Activated B cell treated with CpG ODN at 0.5 μM for 24 hours (primary cell): ENCODE measurements at places on chromosomes 1 and 21. TPM values are rescaled to one million over a fixed set of nuclear protein-coding genes. Genes with fewer than 3 reads are reported as not detected.

DNA sequence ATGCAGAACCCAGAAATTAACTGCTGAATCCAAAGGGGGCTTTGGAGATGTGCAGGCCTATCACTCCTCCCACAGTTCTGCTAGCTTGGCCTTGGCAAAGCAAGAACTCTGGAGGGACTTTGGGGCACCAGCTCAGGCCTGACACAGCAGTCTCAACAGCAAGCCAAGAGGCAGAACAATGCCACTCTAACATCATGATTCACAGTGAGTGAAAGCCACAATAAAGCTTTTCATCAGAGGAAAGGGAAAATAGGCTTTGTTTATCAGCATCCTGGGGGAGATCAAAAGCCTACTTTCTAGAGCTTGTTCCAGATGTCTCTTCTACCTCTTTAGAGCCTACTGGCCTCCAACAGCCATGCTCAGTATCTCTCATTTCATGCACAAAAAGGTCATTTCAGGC lies 283.4 kb downstream of the KCNH1 start:
- H3K36me3 ChIP-seq = no peaks in the 10 kb centered on the region
- no peak overlapping the region for H3K27ac ChIP-seq
- H3K4me1 ChIP-seq = no peaks in the 10 kb centered on the region
- no peaks in the 10 kb centered on the region for H3K27me3 ChIP-seq
- DNase-seq = no peak

GRCh38 chr1:25255706-25256577 lies 8.7 kb upstream of the RSRP1 start:
- no peak overlapping the region for H3K4me3 ChIP-seq
- H3K27ac ChIP-seq = no peak overlapping the region
- no peak for DNase-seq

GRCh38 chr1:3902571-3903091 lies 2.6 kb upstream of the C1orf174 start:
- no peaks in the 10 kb centered on the region for H3K27me3 ChIP-seq
- H3K4me1 ChIP-seq = peaks cover 18% of the 10 kb centered on the region
- no peak overlapping the region for H3K4me3 ChIP-seq
- peaks cover 16% of the 10 kb centered on the region for H3K36me3 ChIP-seq
- H3K27ac ChIP-seq = no peak overlapping the region
- no peak for DNase-seq

DNA sequence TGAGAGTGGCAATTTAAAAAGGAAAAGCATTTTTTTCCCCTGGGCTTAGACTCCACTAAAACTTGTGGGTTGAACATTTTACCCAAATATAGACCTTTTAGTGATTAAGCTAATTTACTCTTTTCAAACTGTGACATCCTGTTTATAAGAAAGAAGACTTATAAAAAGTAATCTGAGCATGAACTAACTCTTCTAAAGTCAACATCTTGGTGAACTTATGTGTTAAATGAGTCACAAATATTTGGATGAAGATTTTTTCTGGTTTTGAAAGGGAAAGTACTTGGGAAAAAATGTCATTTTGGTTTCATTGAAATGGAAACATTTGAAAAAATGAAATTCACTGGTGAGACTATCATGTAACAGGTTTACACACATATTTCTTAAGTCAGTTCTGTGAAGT lies 109.8 kb downstream of the KCNK2 start:
- no peak for DNase-seq
- no peaks in the 10 kb centered on the region for H3K27me3 ChIP-seq
- no peaks in the 10 kb centered on the region for H3K36me3 ChIP-seq
- H3K27ac ChIP-seq = no peak overlapping the region
- H3K4me1 ChIP-seq = no peaks in the 10 kb centered on the region

GRCh38 chr1:101316799-101317198 lies 80.0 kb downstream of the S1PR1 start:
- H3K4me3 ChIP-seq = no peak overlapping the region
- H3K27me3 ChIP-seq = no peaks in the 10 kb centered on the region
- no peak overlapping the region for H3K27ac ChIP-seq
- DNase-seq = no peak
- H3K36me3 ChIP-seq = no peaks in the 10 kb centered on the region
- peaks cover 35% of the 10 kb centered on the region for H3K4me1 ChIP-seq

DNA sequence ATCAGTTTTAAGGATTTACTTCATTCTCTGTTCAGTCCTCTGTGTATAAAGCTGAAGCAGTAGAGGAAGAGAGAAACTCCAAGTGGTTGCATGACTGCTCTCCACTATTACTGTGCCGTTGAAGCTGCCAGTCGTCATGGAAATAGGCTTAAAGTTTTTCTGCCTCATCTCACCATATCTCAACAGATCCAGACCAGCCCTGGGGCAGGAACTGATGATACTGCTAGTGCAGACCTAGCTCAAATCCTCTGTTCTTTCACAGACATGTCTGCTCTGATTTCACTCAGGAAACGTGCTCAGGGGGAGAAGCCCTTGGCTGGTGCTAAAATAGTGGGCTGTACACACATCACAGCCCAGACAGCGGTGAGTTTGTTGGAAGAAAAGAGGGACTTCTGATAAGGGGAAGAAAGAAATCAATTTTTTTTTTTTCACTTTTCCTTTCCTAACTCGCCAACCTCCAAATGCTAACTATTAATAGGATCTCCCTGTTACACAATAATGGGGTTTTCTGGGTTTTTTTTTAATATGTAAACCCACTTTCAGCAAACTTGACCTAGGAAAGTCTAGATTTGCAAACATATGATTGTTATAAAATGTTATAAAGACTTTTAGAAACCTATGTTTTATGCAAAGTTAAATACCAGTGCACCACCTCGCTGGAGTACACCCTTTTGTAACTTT lies 22.2 kb upstream of the STRIP1 start:
- H3K4me3 ChIP-seq = peak overlapping the region; percentile 75
- peaks cover 37% of the 10 kb centered on the region for H3K4me1 ChIP-seq
- peak; percentile 36 for DNase-seq
- H3K27ac ChIP-seq = peak overlapping the region; percentile 99
- no peaks in the 10 kb centered on the region for H3K27me3 ChIP-seq

DNA sequence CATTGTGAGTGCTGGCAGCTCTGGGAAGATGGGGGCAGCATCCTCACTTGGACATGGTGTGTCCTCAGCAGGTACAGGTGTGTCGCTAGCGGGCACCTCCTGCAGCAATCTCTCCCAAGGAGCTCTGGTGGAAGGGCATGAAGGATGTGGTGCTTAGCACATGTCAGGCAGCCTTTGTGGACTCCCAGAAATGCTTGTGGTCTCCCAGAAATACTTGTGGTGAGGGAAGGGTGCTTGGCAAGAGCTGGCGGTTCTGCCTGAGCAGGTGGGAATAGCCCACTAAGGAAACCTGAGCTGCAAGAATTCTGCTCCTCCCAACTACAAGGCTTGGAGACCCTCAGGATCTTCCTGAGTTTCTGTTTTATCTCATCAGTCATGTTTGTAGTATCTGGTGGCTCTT lies 371.6 kb downstream of the PRDM2 start:
- H3K27ac ChIP-seq = no peak overlapping the region
- no peak for DNase-seq
- H3K4me1 ChIP-seq = no peaks in the 10 kb centered on the region
- no peaks in the 10 kb centered on the region for H3K36me3 ChIP-seq
- no peaks in the 10 kb centered on the region for H3K27me3 ChIP-seq
- H3K4me3 ChIP-seq = no peak overlapping the region

DNA sequence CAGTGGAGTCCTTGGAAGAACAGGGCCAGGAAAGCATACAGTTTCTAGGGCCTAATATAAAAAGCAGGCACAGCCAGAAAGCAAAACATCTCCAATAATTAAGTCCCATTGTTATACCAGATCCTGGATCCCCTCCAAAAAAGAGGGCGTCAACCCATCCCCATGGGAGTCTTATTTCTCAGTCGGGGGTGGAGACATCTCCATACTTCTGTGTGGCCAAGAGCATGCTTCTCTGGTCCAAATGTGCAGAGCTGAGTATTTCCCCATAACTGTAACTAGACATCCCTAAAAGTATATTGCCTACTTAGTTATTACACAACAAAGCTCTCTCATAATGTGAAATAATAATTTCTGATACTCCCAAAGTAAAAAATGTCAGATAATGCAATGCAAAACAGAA lies 104.2 kb upstream of the SOX13 start:
- DNase-seq = no peak
- H3K27ac ChIP-seq = no peak overlapping the region
- no peaks in the 10 kb centered on the region for H3K27me3 ChIP-seq
- no peak overlapping the region for H3K4me3 ChIP-seq
- H3K4me1 ChIP-seq = no peaks in the 10 kb centered on the region
- no peaks in the 10 kb centered on the region for H3K36me3 ChIP-seq

GRCh38 chr1:35574655-35575415 lies 1.7 kb downstream of the TFAP2E start:
- no peaks in the 10 kb centered on the region for H3K36me3 ChIP-seq
- no peak for DNase-seq
- peaks cover 23% of the 10 kb centered on the region for H3K27me3 ChIP-seq
- peaks cover 27% of the 10 kb centered on the region for H3K4me1 ChIP-seq

DNA sequence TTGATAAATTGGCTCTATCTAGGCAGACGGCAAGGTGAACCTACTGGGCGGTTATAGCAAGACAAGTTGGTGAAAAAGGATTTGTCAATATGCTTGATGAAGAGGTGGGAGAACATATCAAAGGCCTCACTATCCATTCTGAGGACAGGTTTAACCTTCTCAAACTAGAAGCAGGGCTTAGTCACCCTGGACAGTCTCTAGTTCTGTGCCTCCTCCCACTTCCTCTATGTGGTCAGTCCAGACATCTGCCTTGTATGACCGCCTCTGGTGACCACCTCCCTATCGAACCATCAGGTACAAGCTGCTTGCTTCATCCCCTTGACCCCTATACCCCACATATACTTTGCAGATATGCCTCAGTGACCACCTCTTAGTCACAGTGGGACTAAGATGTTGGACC lies 2.3 kb upstream of the SCYL3 start:
- no peak overlapping the region for H3K4me3 ChIP-seq
- H3K36me3 ChIP-seq = peaks cover 7% of the 10 kb centered on the region
- DNase-seq = no peak
- peaks cover 4% of the 10 kb centered on the region for H3K27me3 ChIP-seq

- H3K27ac ChIP-seq = no peak overlapping the region
- H3K27me3 ChIP-seq = peaks cover 11% of the 10 kb centered on the region
- H3K36me3 ChIP-seq = no peaks in the 10 kb centered on the region
- H3K4me1 ChIP-seq = no peaks in the 10 kb centered on the region
- no peak for DNase-seq
- H3K4me3 ChIP-seq = no peak overlapping the region
These were observed 104.6 kb downstream of the LAMC2 start for GRCh38 chr1:183290628-183291027.

GRCh38 chr1:59136541-59137275 lies 160.2 kb upstream of the FGGY start:
- peaks cover 37% of the 10 kb centered on the region for H3K4me1 ChIP-seq
- H3K4me3 ChIP-seq = no peak overlapping the region
- no peak overlapping the region for H3K27ac ChIP-seq
- no peaks in the 10 kb centered on the region for H3K27me3 ChIP-seq
- no peaks in the 10 kb centered on the region for H3K36me3 ChIP-seq

DNA sequence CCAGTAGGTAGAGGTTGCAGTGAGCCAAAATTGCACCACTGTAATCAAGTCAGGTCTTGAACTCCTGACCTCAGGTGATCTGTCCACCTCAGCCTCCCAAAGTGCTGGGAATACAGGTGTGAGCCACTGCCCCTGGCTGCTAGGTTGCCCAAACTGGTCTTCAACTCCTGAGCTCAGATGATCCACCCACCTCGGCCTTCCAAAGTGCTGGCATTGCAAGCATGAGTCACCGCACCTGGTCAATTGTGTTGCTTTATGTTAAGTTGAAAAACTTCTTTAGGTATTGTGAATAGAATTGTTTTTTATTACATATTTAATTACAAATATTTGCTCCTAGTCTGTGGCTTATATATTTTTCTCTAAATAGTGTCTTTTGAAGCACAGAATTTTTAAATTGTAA lies 80.5 kb downstream of the PRKAB2 start:
- peaks cover 11% of the 10 kb centered on the region for H3K27me3 ChIP-seq

GRCh38 chr1:23389837-23390321 lies 20.2 kb upstream of the ZNF436 start:
- H3K36me3 ChIP-seq = no peaks in the 10 kb centered on the region
- no peak for DNase-seq
- no peak overlapping the region for H3K27ac ChIP-seq

DNA sequence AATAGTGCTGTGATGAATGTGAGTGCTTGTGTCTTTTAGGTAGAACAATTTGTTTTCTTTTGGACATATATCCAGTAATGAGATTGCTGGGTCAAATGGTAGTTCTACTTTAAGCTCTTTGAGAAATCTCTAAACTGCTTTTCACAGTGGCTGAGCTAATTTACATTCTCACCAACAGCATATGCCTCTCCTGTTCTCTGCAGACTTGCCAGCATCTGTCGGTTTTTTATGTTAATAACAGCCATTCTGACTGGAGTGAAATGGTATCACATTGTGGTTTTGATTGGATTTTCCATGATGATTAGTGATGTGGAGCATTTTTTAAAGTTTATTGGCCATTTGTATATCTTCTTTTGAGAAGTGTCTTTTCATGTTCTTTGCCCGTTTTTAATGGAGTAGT lies 647.3 kb upstream of the ADAMTS5 start:
- H3K27ac ChIP-seq = no peak overlapping the region
- no peak overlapping the region for H3K4me3 ChIP-seq
- H3K27me3 ChIP-seq = no peaks in the 10 kb centered on the region
- H3K4me1 ChIP-seq = no peaks in the 10 kb centered on the region

DNA sequence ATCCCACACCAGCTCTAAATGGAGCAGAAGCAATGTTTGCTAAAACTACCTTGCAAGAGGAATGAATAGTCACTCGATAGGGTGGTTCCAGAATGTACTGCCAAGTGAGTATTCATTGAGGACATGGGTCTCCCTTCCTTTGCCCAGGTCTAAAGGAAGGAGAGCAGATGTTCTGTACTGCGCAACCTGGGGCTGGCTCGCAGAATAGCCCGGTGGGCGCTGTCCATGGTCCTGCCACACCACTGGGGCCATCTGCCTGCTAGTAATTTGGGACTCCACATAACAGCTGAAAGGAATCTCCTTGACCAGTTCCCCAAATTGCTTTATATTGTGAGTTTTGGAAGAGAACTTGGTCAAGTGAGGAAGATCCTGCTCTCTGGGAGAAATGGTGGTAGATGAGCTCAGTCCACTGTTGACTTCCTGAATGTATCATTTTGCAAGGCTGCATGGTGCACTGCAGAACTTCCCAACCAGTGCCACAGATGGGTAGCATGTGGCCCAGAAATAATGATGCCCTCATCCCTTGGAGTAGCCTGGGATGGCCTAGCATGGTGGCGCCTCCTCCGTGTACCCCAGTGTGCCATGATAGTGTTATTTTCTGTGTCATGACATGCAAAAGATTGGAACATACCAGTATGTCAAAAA lies 5.7 kb downstream of the SLC6A17 start:
- no peak overlapping the region for H3K27ac ChIP-seq
- H3K4me3 ChIP-seq = no peak overlapping the region
- peaks cover 64% of the 10 kb centered on the region for H3K27me3 ChIP-seq

- peak overlapping the region; percentile 44 for H3K4me3 ChIP-seq
- peaks cover 30% of the 10 kb centered on the region for H3K4me1 ChIP-seq
- peaks cover 49% of the 10 kb centered on the region for H3K36me3 ChIP-seq
- H3K27me3 ChIP-seq = no peaks in the 10 kb centered on the region
- DNase-seq = no peak
- H3K27ac ChIP-seq = no peak overlapping the region
These were observed 1.8 kb downstream of the MRPS21 start for GRCh38 chr1:150295476-150295875.

Gene ADCY10
- 0.20 and 0.24 TPM in 2 replicates for total RNA-seq

Gene DISC1
- 2.4 TPM in 2 replicates for total RNA-seq

Gene LEMD1
- total RNA-seq = not detected in 2 replicates

Gene LGR6
- total RNA-seq = not detected in 2 replicates

Gene CFHR5
- total RNA-seq = not detected in 2 replicates

Gene TRIM63
- not detected in 2 replicates for total RNA-seq

Gene OR2T11
- total RNA-seq = 1.7 and 4.3 TPM in 2 replicates

Gene ACOT11
- 0.10 and 0.16 TPM in 2 replicates for total RNA-seq

Gene SHE
- total RNA-seq = 0.04 TPM in 1 of 2 replicates, not detected in the other

Gene DEPDC1
- 0.33 and 0.76 TPM in 2 replicates for total RNA-seq

Gene TRPM2
- total RNA-seq = 2.4 and 3.9 TPM in 2 replicates

Gene FCN3
- total RNA-seq = not detected in 2 replicates

Gene ATP1A1
- total RNA-seq = 139 and 151 TPM in 2 replicates

Gene VHLL
- total RNA-seq = not detected in 2 replicates

Gene TRIM67
- total RNA-seq = not detected in 2 replicates

Gene ANGEL2
- total RNA-seq = 54.1 and 63.3 TPM in 2 replicates
